ENCODE measurements at places on chromosomes 7 and 10. TPM values are rescaled to one million over a fixed set of nuclear protein-coding genes. Genes with fewer than 3 reads are reported as not detected.

- no peak for DNase-seq
These were observed 22.2 kb downstream of the LRRC20 start for GRCh38 chr10:70360215-70360614.

Gene GIMAP8
- 13.1 TPM for total RNA-seq

- DNase-seq, result peak; percentile 32
These were observed 11.4 kb downstream of the KDM7A start for GRCh38 chr7:140165422-140165821.

- DNase-seq, result no peak
These were observed 427.8 kb upstream of the NPVF start for GRCh38 chr7:25656071-25656470.

- no peak for DNase-seq
These were observed 234.8 kb downstream of the PHTF2 start for GRCh38 chr7:78033410-78033809.

Gene VPS37D
- total RNA-seq, result 0.70 TPM
